ENCODE measurements at places on chromosomes 1 and 21.
A peak's percentile ranks its signal among the peaks of the same experiment; 100 is the strongest.

DNA sequence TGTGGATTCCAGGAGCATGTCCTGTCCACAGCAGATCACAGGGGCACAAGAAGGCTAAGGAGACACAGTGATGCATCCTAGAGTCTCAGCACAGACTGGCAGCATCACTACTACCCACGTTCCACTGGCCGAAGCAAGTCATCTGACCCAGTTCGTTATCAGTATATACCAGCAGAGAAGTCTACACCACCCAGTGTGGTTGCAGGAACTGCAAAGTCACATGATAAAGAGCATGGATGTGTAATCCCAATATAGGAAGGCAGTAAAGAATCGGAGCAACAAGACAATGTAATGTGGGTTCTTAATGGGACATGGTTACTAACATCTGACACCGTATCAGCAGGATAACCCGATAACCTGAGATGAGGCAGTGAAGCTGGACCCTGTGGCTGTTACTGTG lies 246.6 kb downstream of the RRAGC start:
- DNase-seq, result no peak

GRCh38 chr1:201539561-201540431 lies 869 bp downstream of the NAV1 start:
- DNase-seq, result peak; percentile 72

DNA sequence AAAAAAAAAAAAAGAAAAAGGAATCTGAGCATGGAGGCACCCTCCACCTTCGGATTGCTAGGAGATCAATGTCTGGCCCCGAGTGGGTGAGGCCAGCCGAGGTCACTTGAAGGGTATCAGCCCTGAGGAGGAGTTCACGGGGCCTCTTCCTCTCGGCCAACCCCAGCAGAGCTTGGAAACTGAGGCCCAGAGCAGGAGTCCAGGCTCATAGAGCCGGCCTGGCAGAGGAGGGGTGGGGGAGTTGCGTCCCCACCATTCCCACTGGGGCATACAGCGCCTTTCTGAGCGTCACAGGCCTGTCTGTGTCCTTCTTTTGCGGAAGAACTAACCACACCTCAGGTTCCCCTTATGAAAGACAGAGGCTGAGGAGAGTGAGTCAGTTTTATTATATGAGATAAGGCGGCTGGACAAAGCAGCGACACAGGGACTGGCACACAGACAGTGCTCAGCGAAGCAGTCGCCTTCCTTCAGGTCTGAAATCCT lies 17.1 kb upstream of the EPHA2 start:
- peak; percentile 91 for DNase-seq

GRCh38 chr1:89942825-89943658 lies 51.9 kb upstream of the ZNF326 start:
- no peak for DNase-seq

GRCh38 chr1:162688521-162688920 lies 56.3 kb downstream of the DDR2 start:
- DNase-seq, result no peak

GRCh38 chr1:234505769-234506102 lies 26.8 kb upstream of the TARBP1 start:
- no peak for DNase-seq

GRCh38 chr1:27011058-27011764 lies 1.4 kb downstream of the TENT5B start:
- DNase-seq, result peak; percentile 73

DNA sequence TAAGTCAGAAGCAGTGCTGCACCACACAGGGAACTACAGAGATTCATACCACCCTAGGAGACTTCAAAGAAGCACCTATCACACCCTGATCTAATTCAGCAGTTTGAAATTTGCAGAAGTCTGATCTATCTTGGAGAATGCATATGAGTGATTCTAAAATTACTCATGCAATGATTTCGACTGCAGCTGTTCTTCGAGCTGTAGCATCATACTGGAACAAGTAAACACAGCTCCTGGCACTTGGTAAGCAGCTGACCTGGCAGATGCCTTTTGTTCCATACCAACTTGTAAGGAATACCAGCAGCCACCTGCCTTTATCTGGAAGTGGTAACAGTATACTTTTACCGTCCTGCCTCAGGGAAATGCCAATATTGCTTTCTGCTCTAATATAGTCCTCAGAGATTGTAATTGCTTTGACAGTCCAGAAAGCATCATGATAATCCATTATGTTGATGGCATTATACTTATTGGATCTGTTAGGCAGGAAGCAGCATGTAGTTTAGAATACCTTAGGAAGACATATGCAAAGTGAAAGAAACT lies 25.7 kb downstream of the AADACL4 start:
- no peak for DNase-seq

- no peak for DNase-seq
These were observed 596.1 kb downstream of the PTPRU start for GRCh38 chr1:29832471-29832870.

DNA sequence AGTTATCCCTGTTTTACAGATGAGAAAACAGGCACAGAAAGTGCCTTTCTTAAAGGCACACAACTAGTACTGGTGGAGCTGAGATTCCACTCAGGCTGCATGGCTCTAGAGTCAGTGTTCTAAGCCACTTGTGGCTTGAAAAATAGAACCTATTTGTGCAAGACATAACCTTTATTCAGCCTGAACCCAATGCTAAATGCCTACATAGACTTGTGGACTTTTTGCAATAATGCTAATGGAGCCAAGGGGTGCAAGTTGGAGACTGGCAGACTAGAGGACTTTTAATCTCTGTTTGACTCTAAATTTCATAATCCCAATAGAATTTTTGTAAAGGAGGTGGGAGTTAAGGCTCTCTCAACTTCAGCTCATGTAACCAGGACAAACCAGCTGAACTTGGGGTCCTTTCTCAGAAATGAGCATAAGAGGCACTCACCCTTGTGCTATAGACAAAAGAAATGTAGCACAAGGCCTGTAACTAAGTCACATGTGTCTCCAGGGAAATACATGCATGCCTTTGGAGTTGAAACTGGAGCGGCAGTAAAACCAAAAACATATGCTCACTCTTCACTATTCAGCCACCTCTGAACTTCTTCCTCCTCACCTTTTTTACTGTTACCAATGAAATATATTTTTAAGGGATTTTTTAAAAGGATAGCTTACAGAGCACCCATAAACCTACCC lies 43.0 kb upstream of the AK4 start:
- no peak for DNase-seq

- no peak for DNase-seq
These were observed 102.6 kb downstream of the ZNF644 start for GRCh38 chr1:90919190-90919719.

- DNase-seq, result no peak
These were observed 336.4 kb downstream of the NTNG1 start for GRCh38 chr1:107477233-107477632.

DNA sequence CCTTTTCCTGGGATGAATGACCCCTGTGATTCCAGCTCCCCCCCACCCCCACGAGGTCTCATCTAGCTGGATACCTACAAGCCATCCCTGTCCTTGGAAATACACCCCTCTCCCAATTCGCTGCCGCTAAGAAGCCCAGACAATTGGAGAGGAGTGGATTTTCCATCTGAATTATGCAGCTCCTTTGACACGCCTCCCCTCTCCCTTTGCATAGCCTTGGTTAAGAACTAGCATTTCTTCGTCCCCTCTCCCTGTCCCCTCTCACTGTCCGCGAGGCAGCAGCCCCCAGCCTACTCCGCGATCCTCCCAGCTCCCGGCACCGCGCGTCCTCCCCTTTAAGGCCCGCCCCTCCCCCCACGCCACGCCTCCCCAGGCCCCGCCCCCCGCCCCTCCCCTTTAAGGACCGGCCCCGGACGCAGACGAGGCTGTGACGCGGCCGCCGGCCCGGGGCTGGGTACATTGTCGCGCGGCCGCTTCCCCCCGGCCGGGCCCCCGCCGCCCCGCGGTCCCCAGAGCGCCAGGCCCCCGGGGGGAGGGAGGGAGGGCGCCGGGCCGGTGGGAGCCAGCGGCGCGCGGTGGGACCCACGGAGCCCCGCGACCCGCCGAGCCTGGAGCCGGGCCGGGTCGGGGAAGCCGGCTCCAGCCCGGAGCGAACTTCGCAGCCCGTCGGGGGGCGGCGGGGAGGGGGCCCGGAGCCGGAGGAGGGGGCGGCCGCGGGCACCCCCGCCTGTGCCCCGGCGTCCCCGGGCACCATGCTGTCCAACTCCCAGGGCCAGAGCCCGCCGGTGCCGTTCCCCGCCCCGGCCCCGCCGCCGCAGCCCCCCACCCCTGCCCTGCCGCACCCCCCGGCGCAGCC lies at the start of gene MAPKAPK2:
Gene MAPKAPK2 (plus strand): TSS at position 428 of the 856 bp plus-strand sequence. CDS start 325 bp downstream, at position 753.
- DNase-seq, result peak; percentile 67

GRCh38 chr1:55288245-55288644 lies 73.1 kb upstream of the USP24 start:
- no peak for DNase-seq

DNA sequence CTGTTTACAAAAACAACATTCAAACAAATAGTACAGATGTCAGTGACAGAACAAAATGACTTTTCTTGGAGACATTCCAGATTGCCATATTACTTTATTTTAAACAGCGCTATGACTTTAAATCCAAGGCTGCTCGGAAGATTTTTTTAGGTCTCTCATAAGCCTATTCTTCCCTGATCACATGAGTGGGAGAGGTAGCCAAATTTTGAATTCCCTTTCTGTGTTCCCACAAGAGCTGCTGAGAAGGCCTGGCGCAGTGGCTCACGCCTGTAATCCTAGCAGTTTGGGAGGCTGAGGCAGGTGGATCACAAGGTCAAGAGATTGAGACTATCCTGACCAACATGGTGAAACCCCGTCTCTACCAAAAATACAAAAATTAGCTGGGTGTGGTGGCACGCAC lies 53.7 kb downstream of the SLC35A3 start:
- DNase-seq, result no peak

DNA sequence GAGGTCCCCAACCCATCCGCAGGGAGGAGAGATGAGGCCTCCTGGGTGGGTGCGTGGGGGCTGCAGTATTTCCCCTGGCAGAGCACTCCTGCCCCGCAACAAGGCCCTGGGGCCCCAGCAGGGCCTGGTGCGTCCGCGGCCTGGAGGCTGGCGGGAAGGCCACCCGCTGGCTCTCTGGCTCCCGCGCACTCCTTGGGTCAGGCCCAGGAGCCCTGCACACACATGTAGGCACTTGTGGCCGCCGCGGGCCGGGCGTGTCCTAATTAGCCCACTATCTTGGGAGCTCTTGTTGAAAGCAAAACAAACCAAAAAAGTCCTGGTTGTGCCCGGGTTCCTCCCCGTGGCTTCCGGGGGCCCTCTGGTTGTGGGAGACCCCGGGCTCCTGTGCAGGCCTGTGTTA lies 49.7 kb upstream of the CCDC27 start:
- DNase-seq, result no peak

DNA sequence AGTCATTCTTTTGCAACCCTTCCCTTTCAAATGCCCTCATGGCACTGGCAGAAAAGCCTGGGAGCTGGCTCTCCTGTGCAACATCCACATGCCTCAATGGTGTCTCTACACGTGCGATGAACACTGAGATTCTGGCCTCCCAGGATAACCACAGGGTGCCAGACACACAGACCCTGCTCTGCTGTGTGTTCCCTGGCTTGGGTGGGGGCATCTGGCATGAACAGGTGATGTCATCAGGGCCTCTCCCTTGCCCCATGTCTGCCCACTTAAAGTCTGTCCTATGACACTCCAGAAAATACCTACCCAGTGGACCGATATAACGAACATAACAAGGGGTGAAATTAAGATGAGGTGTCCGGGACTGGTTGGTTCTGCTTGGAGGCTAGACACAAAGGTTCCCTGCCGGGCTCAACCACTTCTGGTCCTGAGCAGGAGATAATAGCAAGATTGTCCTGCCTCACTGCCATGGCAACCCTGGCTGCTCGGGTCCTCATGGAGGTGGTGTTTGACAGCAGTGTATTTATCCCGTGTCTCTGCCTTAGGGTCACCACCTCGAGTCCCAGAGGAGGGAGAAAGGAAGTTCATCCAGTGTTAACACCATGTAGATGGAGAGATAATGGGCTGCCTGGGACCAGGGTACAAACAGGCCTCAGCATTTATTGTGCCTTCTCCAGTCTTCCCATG lies 19.3 kb downstream of the INSRR start:
- DNase-seq, result no peak

GRCh38 chr1:100597784-100598183 lies 59.8 kb downstream of the GPR88 start:
- DNase-seq, result no peak

DNA sequence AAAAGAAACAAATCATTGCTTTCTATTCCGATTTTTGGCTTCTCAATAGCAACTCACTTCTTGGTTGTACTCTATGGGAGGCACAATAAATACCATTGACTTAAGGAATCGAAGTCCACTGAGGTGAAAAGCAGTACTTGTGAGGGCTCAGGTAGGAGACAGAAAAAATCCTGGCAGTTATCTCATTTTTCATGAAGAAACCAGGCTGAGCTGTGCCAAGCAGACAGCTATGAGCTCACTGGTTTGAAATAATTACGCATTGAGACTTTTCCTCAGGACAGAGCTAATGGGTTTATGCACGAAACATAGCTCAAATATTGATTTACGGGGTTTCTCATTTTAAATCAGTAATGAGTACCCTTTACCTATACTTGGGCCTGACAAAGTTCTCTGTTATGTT lies 18.5 kb downstream of the COLGALT2 start:
- DNase-seq, result no peak

GRCh38 chr21:40186045-40186444 lies 318.8 kb downstream of the PCP4 start:
- no peak for DNase-seq

GRCh38 chr1:213651077-213651476 lies 336.7 kb upstream of the PROX1 start:
- DNase-seq, result no peak

- no peak for DNase-seq
These were observed 16.7 kb downstream of the UAP1 start for GRCh38 chr1:162578071-162578700.

GRCh38 chr1:110239441-110240430 lies 29.6 kb downstream of the KCNC4 start:
- no peak for DNase-seq

GRCh38 chr1:19412654-19413053 lies 72.7 kb downstream of the CAPZB start:
- no peak for DNase-seq

GRCh38 chr1:224488806-224489499 lies 54.4 kb upstream of the WDR26 start:
- DNase-seq, result no peak

- DNase-seq, result no peak
These were observed 438.8 kb downstream of the DPYD start for GRCh38 chr1:97482022-97482421.

DNA sequence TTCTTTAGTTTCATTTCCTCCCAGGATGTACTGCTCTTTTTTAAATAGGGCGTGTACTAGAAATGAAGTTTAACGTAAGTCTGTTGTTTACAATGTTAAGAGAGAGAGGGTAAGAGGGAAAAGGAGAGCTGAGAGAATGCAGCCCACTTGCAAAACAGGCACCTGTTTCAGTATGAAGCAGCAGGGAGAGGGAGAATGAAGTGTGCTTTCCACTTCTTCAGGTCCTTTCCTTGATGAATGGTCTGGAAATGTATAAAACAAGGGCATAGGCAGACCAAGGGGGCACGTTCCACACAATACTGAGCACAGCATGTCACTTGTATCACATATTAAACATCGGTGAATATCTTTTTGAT lies 2.0 kb downstream of the KCNA3 start:
- no peak for DNase-seq

- no peak for DNase-seq
These were observed 67.2 kb downstream of the HS2ST1 start for GRCh38 chr1:86981482-86982213.

GRCh38 chr1:100927276-100927675 lies 31.4 kb downstream of the SLC30A7 start:
- no peak for DNase-seq

- no peak for DNase-seq
These were observed 28.8 kb downstream of the TTLL7 start for GRCh38 chr1:83970114-83970513.

- DNase-seq, result no peak
These were observed 139.6 kb upstream of the CTTNBP2NL start for GRCh38 chr1:112256411-112256810.
